ENCODE measurements at places on chromosomes 3 and 15.

DNA sequence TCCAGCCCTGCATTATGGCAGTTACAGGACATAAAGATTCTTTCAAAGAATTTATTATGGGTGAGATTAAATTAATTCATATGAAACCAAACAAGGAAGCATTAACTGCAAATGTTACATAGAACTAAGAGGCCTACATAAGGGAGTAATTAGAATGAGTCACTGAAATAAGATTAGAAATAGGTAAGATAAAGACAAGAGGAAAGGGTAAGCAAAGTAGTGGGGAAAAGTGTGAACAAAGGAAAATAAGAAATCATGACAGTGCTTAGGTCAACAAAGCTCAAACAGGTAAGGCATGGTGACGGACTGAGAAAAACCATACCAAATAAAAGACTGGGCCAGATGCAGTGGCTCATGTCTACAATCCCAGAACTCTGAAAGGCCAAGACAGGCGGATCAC, 74.3 kb downstream of the SETD2 start:
- DNase-seq, result no peak

- no peak for DNase-seq
These were observed 14.7 kb downstream of the PAK2 start for GRCh38 chr3:196754091-196754981.

DNA sequence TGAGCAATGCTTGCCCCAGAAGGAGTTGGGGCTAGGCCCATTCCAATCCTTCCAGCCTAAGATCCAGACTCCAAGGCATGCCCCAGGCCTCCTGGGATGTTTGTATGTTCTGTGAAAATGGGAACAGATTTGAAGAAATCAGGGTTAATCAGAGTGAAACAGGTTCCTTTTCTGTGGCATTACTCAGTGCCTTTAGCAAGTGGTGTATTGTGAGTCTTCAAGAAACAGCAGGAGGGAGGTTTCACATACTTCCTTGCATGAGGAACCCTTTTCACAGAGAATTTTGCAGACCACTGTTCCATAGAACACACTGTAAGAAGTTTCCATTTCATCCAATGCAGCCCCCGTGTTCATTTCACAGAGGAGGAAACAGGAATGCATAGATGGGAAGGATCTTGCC, 8.4 kb upstream of the CDC25A start:
- DNase-seq, result no peak

GRCh38 chr15:73341886-73342600, 26.7 kb downstream of the HCN4 start:
- DNase-seq, result no peak

- DNase-seq, result no peak
These were observed 804 bp upstream of the BRPF1 start for GRCh38 chr3:9730657-9731205.

GRCh38 chr3:88589138-88589537, 439.4 kb downstream of the C3orf38 start:
- no peak for DNase-seq

DNA sequence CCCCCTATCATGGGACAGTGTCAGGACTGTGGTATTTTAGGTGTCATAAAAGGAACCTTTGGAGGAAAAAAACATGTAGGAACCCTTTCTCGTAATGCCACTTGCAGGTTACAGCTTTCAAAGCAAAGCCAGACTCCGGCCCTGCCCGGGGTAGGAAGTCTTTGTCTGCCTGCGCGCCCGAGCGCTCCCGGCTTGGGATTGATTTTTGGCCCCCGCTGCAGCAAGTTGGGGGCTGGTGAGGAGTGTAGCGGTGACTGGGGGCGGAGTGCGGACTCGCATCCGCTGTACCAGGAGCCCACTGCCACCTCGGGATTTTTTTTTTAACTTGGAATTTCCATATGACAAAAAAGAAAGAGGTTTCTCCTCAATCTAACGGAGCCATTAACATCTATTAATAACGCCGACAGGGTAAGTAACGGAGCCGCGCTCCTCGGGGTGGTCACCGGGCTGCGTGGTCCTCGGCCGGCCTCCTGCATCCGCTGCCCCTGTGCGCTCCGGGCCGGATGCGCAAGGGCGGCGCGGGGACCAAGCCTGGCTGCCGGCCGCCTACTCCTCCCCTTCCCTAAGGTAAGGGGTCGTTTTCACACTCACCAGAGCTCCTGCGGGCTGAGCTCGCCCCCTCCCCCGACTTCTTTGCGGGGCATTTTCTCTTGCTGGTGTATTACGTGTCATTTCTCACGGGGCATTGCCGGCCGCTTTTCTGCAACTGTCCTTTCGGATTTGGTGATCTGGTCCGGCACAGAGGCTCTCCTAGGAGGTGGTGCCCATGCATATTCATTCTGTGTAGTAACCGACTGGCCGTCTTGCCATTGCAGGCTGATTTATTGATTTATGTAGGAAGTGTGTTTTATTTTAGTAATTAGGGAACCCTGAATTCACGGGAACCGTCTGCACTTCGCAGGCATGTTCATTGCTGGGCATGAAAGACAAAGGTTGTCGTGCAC, 219.8 kb upstream of the TOPAZ1 start:
- no peak for DNase-seq

- DNase-seq, result peak; percentile 65
These were observed 161.3 kb upstream of the TLE3 start for GRCh38 chr15:70259028-70259424.

DNA sequence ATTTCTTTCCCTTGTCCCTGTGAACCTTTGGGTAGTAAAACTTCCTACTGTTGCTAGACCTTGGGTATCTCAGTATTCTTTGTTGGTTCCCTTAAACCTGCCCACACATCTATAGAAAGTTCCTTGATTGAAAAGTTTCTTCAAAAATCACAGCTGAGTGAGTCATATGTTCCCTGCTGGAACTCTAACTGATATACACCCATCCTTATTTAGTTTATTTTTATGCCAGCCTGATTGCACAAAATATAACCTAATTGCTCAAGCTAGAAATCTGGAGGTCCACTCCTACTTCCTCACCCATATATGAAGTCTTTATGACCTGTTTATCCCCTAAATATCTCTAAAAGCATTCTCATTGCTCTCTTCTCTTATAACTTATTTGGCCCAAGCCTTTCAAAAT, 13.7 kb upstream of the GJD2 start:
- DNase-seq, result no peak

DNA sequence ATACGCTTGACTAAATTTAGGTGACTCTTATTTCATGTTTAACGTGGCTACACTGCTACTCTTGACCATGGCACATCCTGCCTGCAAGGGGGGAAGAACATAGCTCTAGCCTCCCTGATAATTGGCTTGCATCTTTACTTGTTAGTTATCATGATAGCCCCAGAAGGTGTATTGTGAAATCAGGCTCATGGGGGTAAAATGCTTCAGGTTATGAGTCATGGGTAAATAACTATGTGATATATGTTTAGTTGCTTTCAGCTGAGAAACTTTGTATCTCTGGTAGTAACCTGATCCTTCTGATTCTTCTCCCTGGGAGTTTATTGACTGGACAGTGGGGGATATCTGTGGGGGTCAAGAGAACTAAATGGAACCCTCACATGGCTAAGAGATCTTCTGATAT, 660.8 kb upstream of the UBE2E2 start:
- no peak for DNase-seq

DNA sequence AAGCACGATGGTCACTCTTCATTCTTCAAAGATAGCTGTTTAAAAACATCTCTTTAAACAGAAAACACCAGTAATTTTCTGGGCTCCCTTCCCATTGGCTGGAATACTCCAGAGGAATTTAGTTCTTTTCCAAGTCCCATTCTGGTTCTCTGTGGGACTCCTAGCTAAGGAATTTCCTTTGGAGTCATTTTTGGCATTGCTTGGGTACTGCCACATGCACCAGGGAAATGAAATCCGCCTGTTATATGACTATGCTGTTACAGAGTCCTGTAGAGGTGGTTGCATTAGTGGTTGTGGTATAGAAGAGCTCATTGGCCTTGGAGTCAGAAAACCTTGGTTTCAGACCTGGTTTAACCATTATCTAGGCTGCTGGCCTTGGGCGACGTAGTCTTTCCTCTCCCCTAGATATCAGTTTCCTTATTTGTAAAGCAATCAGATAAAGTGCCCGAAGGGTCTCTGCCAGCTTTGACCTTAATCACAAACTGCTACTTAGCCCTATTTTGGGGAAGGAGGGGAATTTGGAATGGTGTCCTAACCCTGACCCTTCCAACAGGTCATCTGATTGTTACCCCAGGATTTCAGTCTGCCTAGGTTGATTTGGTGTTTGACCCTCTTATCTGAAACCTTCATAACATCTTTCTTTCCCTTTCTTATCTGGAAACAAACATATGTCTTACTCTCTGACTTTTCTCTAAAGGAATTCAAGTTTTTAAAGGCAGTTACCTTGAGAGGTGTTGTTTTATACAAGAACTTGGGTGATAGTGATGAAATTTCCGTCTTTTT, 13.4 kb downstream of the RTP1 start:
- no peak for DNase-seq

GRCh38 chr3:124767264-124767663, 37.0 kb downstream of the UMPS start:
- no peak for DNase-seq

DNA sequence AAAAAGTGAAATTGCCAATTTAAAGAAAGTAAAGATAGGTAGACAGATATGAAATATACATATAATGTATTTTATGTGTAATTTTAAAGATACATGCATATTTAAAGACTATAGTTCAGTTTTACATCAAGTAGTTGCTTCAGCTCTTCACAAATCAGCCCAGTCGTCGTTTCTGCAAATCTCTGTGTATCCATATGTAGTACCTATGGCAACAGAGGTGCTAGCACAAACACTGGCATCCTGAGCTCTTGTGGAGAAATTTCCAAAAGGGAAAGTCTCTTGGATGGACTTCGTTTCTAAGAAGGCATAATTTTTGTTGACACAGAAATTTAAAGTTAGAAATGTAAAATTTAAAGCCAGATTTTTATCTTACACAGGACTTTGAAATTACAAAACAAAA, 1284.7 kb downstream of the ROBO1 start:
- DNase-seq, result no peak

DNA sequence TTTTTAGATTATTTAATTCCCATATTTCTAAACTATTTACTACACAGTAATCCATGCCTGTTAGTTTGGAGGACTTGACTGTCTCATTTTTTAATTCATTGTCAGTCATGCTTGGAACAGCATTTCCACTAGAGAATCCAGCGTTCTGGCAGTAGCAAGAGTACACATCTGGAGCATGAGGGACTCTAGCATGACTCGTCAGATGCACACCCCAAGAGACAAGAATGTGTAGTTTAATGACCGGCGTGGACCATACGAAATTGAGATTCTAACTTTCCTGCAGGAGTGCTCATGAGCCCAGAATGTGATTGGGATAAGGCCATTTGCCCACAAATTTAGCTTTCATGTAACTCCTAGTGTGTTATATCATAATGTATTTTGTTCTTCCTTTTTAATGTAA, 48.9 kb downstream of the ASB7 start:
- DNase-seq, result no peak

DNA sequence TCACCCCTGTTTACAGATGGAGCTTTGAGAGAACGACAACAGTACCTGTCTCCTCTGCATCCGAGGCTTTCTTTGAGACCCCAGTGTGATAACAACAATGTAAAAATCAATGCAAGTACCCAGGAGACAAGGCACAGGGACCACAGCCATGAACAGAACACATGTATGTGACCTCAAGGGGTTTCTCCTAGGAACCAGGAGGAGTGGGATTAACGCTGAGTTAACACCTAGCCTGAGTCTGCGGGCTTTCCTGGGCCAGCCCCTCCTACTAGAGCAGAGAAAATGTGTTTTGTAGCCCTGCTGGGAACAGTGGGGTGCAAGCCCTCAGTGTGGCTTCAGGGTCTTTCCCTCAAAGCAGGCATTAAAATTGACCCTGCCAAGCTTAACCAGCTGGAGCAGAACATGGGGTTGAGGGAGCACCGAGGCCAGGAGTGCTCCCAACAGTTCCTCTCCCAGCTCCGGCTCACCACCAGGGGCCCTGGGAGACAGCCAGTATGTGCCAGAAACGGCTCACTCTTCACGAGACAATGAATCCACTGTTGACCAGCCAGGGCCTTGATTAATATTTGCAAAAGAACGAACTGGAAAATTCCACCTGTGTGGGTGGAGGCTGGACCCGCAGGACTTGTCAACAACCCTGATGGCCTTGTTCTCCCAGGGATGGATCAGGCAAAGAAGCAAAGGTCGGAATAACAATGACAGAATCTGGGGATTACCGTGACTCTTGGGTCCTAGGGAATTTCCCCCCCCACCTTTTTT, 3.6 kb downstream of the CHDH start:
- no peak for DNase-seq

- DNase-seq, result no peak
These were observed 11.3 kb upstream of the ARHGEF3 start for GRCh38 chr3:56812754-56813652.

DNA sequence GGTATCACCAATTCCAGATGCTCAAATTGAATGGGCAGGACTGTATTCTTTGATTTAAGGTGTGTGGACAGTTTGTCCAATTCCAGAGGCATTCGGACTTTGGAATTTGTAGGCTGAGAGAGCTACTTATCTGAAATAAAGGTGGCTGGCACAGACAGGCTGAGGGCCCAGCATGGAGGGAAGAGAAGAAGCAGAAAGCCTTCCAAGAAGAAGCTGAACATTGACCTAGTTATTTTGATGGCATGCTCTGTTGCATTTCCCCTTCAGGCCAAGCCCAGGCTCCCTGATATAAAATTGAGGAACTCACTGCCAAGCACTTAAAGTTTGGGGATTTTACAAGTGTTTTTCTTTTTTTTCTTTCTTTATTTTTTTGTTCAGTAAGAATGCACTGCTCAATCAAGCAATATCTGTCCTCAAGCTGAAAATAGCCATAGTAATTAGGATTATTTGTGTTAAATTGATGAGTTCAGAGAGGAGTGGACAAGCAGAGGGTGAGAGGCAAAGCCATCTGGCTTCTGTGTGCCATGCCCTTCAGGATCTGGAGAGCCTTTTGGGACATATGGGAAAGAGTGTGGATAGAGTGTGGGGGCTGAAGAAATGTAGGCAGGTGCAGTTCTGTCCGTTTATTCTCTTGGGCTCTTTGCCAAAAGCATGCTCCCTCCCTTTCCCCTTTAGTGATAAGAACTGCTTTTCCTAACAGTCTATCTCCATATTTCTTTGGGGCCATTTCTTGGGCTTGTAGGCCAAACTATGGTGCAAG, 148.9 kb downstream of the OXSM start:
- DNase-seq, result no peak

- no peak for DNase-seq
These were observed at the start of gene IL17RC for GRCh38 chr3:9916734-9917680. TSS of gene IL17RC (plus strand) at chr3:9917098. CDS start at chr3:9917316, 218 bp downstream.

- DNase-seq, result no peak
These were observed 169.2 kb upstream of the SLC2A2 start for GRCh38 chr3:171195686-171196085.

GRCh38 chr15:51776952-51777569, 25.7 kb downstream of the TMOD2 start:
- peak; percentile 77 for DNase-seq

All from germinal center (tissue), 1 donor.